ENCODE measurements at places on chromosomes 13 and 19. TPM values are rescaled to one million over a fixed set of nuclear protein-coding genes. Genes with fewer than 3 reads are reported as not detected.

- H3K27ac ChIP-seq, result no peak overlapping the region
- H3K36me3 ChIP-seq, result no peaks in the 10 kb centered on the region
- no peak for DNase-seq
- H3K27me3 ChIP-seq, result no peaks in the 10 kb centered on the region
- H3K4me3 ChIP-seq, result no peak overlapping the region
- H3K4me1 ChIP-seq, result no peaks in the 10 kb centered on the region
Measured at GRCh38 chr19:56611288-56611687, 16.2 kb downstream of the ZNF71 start.

Gene DHX34
- 6.4 TPM for polyA plus RNA-seq

Gene C3
- 14.8 TPM for polyA plus RNA-seq

Gene ZNF700
- 3.8 TPM for polyA plus RNA-seq

GRCh38 chr13:83943530-83944279 is 61.4 kb upstream of the SLITRK1 start:
- no peaks in the 10 kb centered on the region for H3K36me3 ChIP-seq
- DNase-seq, result no peak
- H3K4me1 ChIP-seq, result peaks cover 19% of the 10 kb centered on the region

DNA sequence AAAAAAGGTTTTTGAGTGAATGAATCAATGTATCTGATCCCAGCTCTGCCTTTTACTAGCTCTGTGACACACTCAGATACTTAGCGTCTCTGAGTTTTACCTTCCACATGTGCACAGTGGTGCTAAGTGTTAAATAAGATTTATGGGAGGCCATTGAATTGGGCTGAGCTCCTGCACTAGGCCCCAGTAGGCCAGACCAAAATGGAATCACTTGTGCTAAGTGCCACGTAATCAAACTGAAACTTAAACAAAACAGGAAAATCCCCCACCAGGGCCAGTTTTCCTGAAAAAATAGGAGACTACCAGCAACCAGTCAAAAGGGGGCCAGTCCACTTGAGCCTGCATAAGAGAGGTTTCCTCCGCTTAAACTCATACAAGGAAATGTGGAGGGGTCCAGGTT is 40.9 kb downstream of the GJA3 start:
- H3K27ac ChIP-seq, result no peak overlapping the region
- H3K4me3 ChIP-seq, result no peak overlapping the region
- no peaks in the 10 kb centered on the region for H3K36me3 ChIP-seq
- H3K4me1 ChIP-seq, result peaks cover 1% of the 10 kb centered on the region
- DNase-seq, result no peak
- H3K27me3 ChIP-seq, result no peaks in the 10 kb centered on the region

Gene LIG1
- polyA plus RNA-seq, result 16.5 TPM

DNA sequence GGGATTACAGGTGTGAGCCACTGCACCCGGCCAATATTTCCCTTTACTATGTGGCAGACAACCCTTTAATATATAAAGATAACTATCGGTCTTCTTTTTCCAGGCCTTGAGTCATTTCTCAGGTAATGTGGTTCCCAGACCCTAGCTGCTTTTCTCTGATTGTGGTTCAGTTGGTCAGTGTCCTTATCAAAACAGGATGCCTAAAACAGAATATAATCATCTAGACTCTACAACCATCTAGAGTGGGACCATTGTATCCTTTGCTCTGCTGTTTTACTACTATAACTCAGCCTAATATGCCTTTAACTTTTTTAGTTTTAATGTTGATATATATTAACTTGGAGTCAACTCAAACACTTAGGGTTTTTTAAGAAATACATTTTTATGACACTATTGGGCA is 30.0 kb upstream of the HMGB1 start:
- H3K36me3 ChIP-seq, result no peaks in the 10 kb centered on the region
- no peaks in the 10 kb centered on the region for H3K4me1 ChIP-seq
- H3K4me3 ChIP-seq, result no peak overlapping the region
- DNase-seq, result no peak
- no peak overlapping the region for H3K27ac ChIP-seq

- no peaks in the 10 kb centered on the region for H3K4me1 ChIP-seq
- no peak overlapping the region for H3K4me3 ChIP-seq
- no peak for DNase-seq
- no peaks in the 10 kb centered on the region for H3K36me3 ChIP-seq
Measured at GRCh38 chr13:53201454-53202225, 173.0 kb downstream of the OLFM4 start.

DNA sequence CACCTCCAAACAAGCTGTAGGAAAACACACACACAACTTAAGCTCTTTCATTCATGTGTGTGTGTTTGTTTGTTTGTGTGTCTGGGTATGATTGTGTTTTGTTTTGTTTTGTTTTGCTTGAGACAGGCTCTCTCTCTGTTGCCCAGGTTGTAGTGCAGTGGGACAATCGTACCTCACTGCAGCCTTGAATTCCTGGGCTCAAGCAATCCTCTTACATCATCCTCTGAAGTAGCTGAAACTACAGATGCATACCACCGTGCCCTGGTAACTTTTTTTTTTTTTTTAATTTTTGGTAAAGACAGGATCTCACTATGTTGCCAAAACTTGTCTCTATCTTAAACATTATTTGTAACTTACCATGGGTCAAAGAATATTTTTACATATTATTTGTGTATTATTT is 431.7 kb downstream of the SLITRK1 start:
- H3K36me3 ChIP-seq, result no peaks in the 10 kb centered on the region
- H3K27me3 ChIP-seq, result no peaks in the 10 kb centered on the region
- peaks cover 17% of the 10 kb centered on the region for H3K4me1 ChIP-seq

GRCh38 chr19:54158812-54159351 is 639 bp downstream of the LENG1 start:
- H3K4me3 ChIP-seq, result peak overlapping the region; percentile 85
- DNase-seq, result no peak
- H3K4me1 ChIP-seq, result peaks cover 24% of the 10 kb centered on the region
- peaks cover 21% of the 10 kb centered on the region for H3K36me3 ChIP-seq

DNA sequence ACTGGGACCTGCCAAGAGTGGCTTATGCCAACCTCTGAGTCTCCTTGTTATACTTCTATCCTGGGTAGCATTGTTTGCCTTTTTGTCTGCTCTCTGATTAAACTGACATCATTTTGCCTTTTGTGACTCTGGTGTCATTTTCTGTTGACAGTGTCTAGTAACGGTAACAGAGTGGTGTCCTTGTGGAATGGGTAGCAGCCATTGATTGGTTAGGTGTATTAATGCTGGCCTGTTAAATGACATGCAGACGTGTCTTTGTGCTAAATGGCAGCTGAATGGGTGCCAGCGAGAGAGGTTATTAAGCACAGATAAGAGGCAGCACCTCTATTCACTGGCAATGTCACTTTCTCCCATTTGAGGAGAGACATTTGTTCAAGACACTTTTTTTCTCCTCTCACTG is 1289.4 kb downstream of the PCDH9 start:
- H3K4me1 ChIP-seq, result no peaks in the 10 kb centered on the region
- H3K27me3 ChIP-seq, result no peaks in the 10 kb centered on the region
- H3K36me3 ChIP-seq, result no peaks in the 10 kb centered on the region
- no peak overlapping the region for H3K4me3 ChIP-seq
- H3K27ac ChIP-seq, result no peak overlapping the region

Gene JSRP1
- polyA plus RNA-seq, result not detected

DNA sequence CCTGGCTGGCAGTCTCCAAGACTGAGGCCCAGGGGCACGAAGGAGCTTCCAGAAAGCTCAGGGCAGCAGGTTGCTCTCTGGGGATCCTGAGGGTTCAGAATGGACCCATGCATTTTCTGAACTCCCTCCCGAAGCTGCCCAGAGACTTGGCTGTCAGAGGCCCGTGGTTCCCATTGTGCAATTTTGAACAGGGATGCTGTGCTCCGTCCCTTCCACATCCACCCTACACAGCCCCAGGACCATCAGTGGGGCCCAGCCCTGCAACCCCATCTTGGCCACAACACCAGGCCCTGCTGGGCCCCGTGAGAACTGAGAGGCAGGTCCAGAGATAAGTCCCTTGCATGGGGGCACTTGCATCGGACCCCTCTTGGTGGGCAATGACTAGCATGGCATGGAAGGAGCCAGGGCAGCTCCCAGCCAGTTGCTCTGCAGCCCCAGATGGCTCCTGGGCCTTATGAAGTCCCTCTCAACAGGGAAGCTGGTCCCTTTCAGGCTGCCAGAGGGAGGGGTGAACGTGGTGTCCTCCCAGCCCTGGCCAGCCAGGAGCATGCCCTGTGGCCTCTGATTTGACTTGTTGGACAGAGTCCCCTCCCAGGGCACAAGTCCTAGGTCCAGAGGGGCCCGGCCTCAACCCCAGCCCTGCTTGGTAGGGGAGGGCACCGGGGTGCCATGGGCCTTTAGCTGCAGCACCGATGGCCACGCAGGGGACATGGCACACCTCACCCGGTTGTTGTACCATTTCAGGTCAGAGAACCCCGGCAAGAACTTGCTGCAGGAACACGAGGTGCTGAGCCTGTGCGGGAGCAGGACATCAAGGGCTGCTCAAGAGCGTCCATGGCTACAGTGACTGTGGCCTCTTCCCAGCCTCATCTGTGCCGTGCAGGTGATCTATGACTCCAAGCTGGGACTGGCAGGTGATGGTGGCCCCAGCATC is 17.3 kb upstream of the ZNF14 start:
- H3K4me1 ChIP-seq, result no peaks in the 10 kb centered on the region
- no peak for DNase-seq
- no peaks in the 10 kb centered on the region for H3K36me3 ChIP-seq
- no peaks in the 10 kb centered on the region for H3K27me3 ChIP-seq
- no peak overlapping the region for H3K4me3 ChIP-seq

Gene TMEM91
- polyA plus RNA-seq, result 4.4 TPM

- H3K4me1 ChIP-seq, result no peaks in the 10 kb centered on the region
- no peaks in the 10 kb centered on the region for H3K27me3 ChIP-seq
- H3K4me3 ChIP-seq, result no peak overlapping the region
- H3K27ac ChIP-seq, result no peak overlapping the region
- no peak for DNase-seq
- no peaks in the 10 kb centered on the region for H3K36me3 ChIP-seq
Measured at GRCh38 chr13:28408235-28408848, 86.6 kb downstream of the FLT1 start.

- DNase-seq, result no peak
- no peaks in the 10 kb centered on the region for H3K36me3 ChIP-seq
- H3K27ac ChIP-seq, result no peak overlapping the region
- no peaks in the 10 kb centered on the region for H3K27me3 ChIP-seq
- H3K4me1 ChIP-seq, result no peaks in the 10 kb centered on the region
- no peak overlapping the region for H3K4me3 ChIP-seq
Measured at GRCh38 chr13:111946214-111946613, 120.7 kb upstream of the SOX1 start.

- H3K4me3 ChIP-seq, result no peak overlapping the region
- H3K27ac ChIP-seq, result no peak overlapping the region
- no peaks in the 10 kb centered on the region for H3K36me3 ChIP-seq
- H3K27me3 ChIP-seq, result no peaks in the 10 kb centered on the region
Measured at GRCh38 chr13:30724778-30725177, 10.6 kb upstream of the ALOX5AP start.

DNA sequence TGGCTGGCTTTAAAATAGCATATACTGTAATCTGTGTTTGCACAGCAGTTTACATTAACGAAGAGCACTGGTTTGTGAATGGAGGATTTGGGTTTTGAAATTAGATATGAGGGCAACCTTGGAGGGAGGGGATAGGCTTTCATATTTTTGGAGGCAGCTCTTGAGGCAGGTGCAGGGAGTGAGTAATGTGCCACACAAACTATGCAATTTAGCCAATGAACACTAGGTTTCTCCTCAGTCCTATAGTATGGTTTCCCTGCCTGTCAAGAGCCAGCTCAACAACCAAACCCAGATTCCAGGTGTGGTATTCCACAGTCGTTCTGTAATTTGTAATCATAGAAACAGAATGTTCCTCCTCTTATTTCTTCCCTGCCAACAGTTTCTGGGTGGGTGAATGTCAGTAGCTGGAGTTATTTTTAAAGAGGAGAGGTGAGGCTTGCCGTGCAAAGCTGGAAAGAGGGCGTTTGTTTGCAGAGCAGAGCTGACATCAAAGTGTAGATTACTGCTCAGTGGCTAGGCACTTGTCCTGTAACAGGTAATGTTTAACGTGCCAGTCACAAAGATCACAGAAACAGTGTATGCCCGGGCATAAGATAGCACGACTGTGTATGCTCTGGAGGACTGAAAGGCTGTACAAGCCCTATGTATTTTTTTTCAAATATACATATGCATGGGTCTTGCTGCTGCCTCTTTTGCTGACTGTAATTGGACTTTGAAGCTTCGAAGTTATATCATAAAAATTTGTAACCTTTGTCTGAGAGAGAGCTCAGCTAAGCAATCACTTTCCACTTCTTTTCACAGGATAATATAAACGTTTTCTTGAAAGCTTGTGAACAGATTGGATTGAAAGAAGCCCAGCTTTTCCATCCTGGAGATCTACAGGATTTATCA is 124.2 kb downstream of the LMO7 start:
- no peaks in the 10 kb centered on the region for H3K36me3 ChIP-seq
- DNase-seq, result no peak
- peaks cover 12% of the 10 kb centered on the region for H3K4me1 ChIP-seq
- H3K27me3 ChIP-seq, result no peaks in the 10 kb centered on the region
- peak overlapping the region; percentile 58 for H3K4me3 ChIP-seq

GRCh38 chr19:29326849-29327840 is 114.2 kb upstream of the UQCRFS1 start:
- no peaks in the 10 kb centered on the region for H3K36me3 ChIP-seq
- no peak overlapping the region for H3K27ac ChIP-seq
- H3K27me3 ChIP-seq, result no peaks in the 10 kb centered on the region
- H3K4me3 ChIP-seq, result no peak overlapping the region
- no peak for DNase-seq

GRCh38 chr13:95391785-95392184 is 90.5 kb upstream of the ABCC4 start:
- no peak for DNase-seq
- H3K36me3 ChIP-seq, result no peaks in the 10 kb centered on the region
- H3K27ac ChIP-seq, result no peak overlapping the region
- H3K4me3 ChIP-seq, result no peak overlapping the region

DNA sequence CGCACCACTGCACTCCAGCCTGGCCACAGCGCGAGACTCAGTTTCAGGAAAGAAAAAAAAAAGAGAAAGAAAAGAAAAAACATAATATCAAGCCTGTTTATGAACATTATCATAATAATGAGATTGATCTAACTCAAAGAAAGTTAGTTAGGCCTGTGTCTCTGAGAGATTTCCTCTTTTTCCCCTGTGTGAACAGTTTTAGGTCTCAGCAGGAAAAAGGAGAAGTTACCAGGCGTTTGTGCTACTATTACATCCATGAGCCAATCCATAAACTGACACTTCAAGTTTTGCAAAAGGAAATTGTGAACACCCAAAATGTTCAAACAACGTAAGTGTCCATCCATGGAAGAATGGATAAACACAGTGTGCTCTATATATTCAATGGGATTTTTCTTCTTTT is 3.8 kb downstream of the TARM1 start:
- DNase-seq, result no peak
- H3K27ac ChIP-seq, result no peak overlapping the region
- H3K36me3 ChIP-seq, result no peaks in the 10 kb centered on the region
- H3K4me3 ChIP-seq, result no peak overlapping the region
- H3K27me3 ChIP-seq, result no peaks in the 10 kb centered on the region

Gene NAXD
- polyA plus RNA-seq, result 18.0 TPM

All from keratinocyte (primary cell).